Ovary (tissue), 10 donors: ENCODE measurements at places on chromosomes 6 and 20. TPM values are rescaled to one million over a fixed set of nuclear protein-coding genes. Genes with fewer than 3 reads are reported as not detected.

ITCH gene
- 50.8 TPM for total RNA-seq

DNA sequence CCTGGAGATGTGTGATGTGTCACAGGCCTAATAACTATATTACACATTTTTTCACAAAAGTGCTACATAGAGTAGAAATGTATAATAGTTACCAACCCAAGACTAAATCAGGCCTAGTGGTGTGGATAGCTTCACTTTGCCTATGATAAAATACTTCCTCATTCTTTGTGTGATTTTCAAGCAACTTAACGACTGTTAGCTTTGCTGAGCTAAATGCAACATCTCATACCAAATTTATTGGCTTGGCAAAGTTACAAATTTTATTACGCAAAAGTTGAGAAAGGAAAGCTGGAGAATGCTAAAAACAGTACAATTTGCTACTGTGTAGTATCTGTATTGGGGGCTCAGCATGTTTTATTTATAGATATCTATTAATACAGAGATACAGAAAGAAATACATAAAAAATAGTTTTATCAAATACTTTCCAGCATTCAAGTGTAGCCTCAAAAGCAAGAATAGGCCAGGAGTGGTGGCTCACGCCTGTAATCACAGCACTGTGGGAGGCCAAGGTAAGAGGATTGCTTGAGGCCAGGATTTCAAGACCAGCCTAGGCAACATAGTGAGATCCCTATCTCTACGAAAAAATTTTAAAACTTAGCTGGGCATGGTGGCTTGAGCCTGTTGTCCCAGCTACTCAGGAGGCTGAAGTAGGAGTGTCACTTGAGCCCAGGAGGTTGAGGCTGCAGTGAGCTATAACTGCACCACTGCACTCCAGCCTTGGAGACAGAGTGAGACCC is 3.6 kb upstream of the EDN1 start:
- no peak overlapping the region for H3K4me3 ChIP-seq
- H3K4me1 ChIP-seq = no peaks in the 10 kb centered on the region
- H3K36me3 ChIP-seq = no peaks in the 10 kb centered on the region

SNAP91 gene
- total RNA-seq = 1.4 TPM

DNA sequence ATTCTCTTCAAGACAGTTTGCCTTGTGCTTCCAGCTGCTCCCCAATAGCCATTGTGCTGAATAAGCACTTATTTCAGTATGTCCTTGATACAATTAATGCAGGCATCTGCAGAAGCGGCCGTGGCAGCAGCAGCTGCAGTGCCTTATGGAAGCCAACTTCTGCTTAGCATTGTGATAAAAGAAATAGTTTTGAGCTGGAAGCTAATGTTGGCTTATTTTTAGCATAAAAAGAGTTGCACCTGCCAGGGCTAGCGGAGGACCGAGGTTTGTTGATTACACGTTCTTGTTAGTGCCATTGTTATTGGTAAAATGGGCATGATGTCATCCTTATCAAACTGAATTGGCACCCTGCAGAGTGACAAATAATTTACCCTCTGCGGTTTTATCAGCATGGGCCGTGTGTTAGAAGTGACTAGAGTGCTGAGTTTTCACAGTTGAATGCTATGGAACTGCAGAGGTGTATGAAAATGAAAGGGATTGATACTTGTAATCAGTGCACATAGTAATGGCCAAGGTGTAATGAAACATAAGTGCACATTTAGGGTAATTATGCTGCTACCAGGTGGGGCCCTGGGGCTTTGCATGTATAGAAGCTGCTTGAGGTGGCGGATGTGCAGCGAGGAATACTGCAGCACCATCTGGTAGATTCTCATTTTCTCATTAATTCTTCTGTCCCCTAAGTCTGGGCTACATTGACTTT is 334.3 kb downstream of the CDKAL1 start:
- H3K27ac ChIP-seq = no peak overlapping the region
- H3K4me1 ChIP-seq = peaks cover 3% of the 10 kb centered on the region
- no peak overlapping the region for H3K4me3 ChIP-seq
- DNase-seq = peak; percentile 55

DNA sequence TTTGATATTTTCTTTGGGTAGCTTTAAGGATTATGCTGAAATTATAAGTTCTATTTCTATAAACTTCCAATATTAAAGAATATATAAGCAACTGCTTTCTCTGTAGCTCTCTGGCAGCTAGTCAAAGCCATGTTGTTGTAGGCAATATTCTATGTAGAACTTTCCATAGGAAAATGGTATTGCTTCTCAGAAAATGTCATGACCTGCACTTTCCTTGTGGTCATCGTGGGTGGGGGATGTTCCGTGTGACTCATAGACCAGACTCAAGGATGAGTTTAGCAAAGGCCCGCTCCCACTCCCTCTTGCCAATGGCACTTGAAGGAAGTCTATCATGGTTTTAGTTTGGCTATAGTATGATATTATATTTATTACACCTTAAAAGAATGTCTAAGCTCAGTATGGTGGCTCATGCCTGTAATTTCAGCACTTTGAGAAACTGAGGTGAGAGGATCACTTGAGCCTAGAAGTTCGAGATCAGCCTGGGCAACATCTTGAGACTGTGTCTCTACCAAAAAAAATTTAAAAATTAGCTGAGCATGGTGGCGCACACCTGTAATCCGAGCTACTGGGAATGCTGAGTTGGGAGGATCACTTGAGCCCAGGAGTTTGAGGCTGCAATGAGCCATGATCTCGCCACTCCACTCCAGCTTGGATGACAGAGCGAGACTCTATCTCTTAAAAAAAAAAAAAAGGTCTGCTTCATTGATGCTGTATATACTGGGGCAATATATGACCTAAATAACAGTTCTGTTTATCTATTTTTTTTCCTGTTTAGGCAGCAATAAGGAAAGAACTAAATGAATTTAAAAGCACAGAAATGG is 36.6 kb upstream of the LTV1 start:
- H3K36me3 ChIP-seq = no peaks in the 10 kb centered on the region
- H3K27me3 ChIP-seq = no peaks in the 10 kb centered on the region
- no peak for DNase-seq
- H3K4me3 ChIP-seq = no peak overlapping the region
- H3K4me1 ChIP-seq = no peaks in the 10 kb centered on the region
- H3K27ac ChIP-seq = no peak overlapping the region

DNA sequence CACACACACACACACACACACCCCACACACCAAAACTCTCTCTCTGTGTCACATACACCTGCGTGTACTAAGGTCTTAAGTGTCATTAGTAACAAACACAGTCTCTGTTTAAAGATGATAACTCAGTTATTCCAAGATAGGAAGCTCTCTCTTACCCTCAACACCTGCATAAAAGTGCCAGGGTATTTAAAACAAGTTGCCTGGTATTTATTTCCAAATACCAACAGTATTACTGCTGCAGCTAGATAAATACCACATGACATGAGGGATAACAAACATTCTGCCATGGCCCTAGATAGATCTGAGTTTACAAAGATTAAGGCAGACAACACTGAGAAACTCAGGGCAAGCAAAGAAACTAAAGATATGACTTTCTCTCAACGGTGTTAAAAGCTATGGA is 118.5 kb downstream of the SIM1 start:
- no peaks in the 10 kb centered on the region for H3K36me3 ChIP-seq
- H3K27me3 ChIP-seq = no peaks in the 10 kb centered on the region
- no peak for DNase-seq
- no peak overlapping the region for H3K27ac ChIP-seq

DNA sequence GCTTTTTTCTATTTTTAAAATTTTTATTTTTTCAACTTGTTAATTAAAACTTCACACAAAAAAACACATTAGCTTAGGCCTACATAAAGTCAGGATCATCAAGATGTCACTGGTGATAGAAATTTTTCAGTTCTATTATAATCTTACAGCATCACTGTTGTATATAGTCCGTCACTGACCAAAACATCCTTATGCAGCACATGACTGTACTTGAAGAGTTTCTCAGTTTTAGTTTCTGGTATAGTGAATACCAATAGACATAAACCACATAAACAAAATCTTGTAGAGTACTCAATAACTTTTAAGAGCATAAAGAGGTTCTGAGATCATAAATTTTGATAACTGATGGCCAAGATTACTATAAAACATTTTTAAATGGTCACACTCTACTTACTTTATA is 71.8 kb downstream of the ASCC3 start:
- H3K4me3 ChIP-seq = no peak overlapping the region
- no peaks in the 10 kb centered on the region for H3K27me3 ChIP-seq
- H3K27ac ChIP-seq = no peak overlapping the region
- H3K36me3 ChIP-seq = no peaks in the 10 kb centered on the region

GRCh38 chr20:17895641-17896171 is 72.9 kb downstream of the SNX5 start:
- peak overlapping the region; percentile 56 for H3K27ac ChIP-seq
- H3K4me3 ChIP-seq = peak overlapping the region; percentile 38
- H3K36me3 ChIP-seq = no peaks in the 10 kb centered on the region
- no peaks in the 10 kb centered on the region for H3K27me3 ChIP-seq
- peaks cover 2% of the 10 kb centered on the region for H3K4me1 ChIP-seq

DNA sequence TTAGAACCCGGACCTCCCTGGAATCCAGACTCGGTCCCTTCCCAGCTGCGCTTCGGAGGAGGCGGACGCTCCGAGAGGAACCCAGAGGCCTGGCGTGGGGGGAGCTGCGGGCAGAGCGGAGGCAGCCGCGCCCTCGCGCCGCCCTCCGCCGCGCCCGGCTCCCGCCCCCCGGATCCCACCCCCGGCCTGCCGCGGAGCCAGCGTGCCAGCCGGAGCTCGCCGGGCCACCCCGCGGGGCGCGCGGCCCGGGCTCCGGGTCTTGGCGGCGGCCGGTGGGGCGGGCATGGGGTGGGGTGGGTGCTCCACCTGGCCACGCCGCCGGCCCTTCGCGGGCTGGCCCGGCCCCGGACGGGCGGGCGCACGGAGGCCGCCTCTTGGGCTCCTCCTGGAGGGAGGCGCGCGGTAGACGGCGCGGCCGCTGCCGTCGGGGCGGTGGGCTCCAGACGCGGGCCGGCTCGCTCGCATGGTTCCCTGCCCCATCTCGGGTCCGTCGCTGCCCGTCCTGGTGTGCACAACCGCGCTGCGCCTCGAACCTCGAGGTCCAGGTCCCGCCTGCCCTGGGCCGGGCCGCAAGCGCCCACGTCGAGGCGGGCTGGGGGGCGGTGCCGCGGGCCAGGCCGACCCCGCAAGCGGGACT is 592 bp upstream of the CDYL start:
- no peaks in the 10 kb centered on the region for H3K36me3 ChIP-seq
- peaks cover 12% of the 10 kb centered on the region for H3K4me1 ChIP-seq
- no peak overlapping the region for H3K27ac ChIP-seq
- H3K27me3 ChIP-seq = no peaks in the 10 kb centered on the region
- H3K4me3 ChIP-seq = peak overlapping the region; percentile 53
- DNase-seq = peak; percentile 50

DNA sequence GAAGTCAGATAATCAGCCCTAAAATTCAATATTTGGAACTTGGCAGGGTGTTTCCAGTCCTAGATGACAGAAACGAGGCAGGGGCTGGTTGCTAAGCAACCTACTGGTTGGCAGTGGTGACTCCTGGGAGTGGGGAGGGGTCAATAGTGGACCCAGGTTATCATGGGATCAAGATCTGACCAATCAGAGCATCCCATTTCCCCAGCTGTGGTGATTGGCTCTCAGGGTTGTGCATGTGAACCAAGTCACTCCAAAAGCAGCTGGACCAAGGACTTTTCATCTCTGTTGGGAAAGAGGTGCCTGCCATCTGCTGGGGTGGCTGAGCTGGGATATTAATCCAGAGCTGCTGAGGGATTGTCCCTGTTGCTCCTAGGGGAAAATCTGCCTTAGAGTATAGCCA is 253.4 kb downstream of the PREX1 start:
- H3K4me1 ChIP-seq = no peaks in the 10 kb centered on the region
- no peak overlapping the region for H3K27ac ChIP-seq
- no peaks in the 10 kb centered on the region for H3K36me3 ChIP-seq

- no peak for DNase-seq
- no peak overlapping the region for H3K4me3 ChIP-seq
- no peak overlapping the region for H3K27ac ChIP-seq
- no peaks in the 10 kb centered on the region for H3K27me3 ChIP-seq
Measured at GRCh38 chr6:43790031-43790430, 20.0 kb downstream of the VEGFA start.

- peaks cover 9% of the 10 kb centered on the region for H3K4me1 ChIP-seq
- H3K27ac ChIP-seq = peak overlapping the region; percentile 61
- DNase-seq = no peak
- no peaks in the 10 kb centered on the region for H3K27me3 ChIP-seq
Measured at GRCh38 chr6:109015176-109015575, 79.5 kb downstream of the SESN1 start.

NOX3 gene
- not detected for total RNA-seq

MYCT1 gene
- 12.0 TPM for total RNA-seq

- no peak overlapping the region for H3K4me3 ChIP-seq
- DNase-seq = no peak
- no peak overlapping the region for H3K27ac ChIP-seq
- H3K36me3 ChIP-seq = no peaks in the 10 kb centered on the region
- H3K27me3 ChIP-seq = no peaks in the 10 kb centered on the region
- no peaks in the 10 kb centered on the region for H3K4me1 ChIP-seq
Measured at GRCh38 chr6:2127484-2127911, 117.9 kb downstream of the GMDS start.

- H3K4me1 ChIP-seq = no peaks in the 10 kb centered on the region
- no peak for DNase-seq
- no peaks in the 10 kb centered on the region for H3K36me3 ChIP-seq
- H3K27me3 ChIP-seq = no peaks in the 10 kb centered on the region
Measured at GRCh38 chr6:155256122-155256795, 7.6 kb upstream of the CLDN20 start.

DNA sequence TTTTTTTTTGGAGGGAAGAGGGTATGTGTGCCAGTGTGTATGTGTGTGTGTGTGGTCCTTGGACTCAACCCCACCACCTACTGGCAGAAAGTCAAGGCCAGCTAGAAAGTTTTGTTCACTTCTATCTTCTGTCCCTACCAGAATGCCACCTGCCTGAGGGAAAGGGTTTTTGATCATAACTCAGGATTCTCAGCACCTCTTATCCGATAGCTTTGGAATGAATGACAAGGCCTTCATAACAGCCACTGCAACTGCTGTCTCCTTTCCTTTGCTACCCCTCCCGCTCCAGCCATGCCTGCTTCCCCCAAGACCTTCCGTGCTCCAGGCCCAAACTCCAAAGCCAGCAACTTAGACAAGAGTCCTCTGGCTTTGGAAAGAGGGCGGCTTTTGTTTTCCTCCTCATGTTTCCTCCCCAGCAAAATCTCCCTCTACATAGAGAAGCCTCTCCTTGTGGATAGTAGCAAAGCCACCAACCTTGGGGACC is 18.7 kb downstream of the BTN3A1 start:
- H3K36me3 ChIP-seq = no peaks in the 10 kb centered on the region
- DNase-seq = peak; percentile 23
- H3K4me1 ChIP-seq = peaks cover 7% of the 10 kb centered on the region
- H3K4me3 ChIP-seq = peak overlapping the region; percentile 69
- no peaks in the 10 kb centered on the region for H3K27me3 ChIP-seq

ADGB gene
- total RNA-seq = not detected

DNA sequence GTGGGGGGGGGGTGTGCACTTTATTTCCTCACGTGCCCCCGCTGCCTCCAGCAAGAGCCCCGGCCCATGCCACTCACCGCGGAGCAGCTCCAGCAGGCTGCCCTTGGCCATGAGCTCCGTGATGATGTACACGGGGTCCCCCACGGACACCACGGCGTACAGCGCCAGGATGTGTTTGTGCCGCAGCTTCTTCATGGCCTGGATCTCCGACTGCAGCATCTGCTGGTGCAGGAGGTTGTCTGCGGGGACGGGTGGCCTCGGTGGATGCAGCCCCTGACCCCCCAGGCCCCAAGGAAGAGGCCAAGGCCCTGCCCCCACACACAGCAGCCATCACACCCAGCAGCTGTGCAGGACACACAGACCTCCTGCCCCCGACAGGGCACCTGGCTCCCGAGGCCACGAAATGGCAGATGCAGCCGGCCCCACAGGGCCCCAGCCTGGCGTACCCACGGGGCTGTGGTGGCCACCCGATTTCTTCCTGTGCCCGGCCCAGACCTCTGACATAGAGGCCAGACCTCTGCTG is 4.7 kb downstream of the PTK6 start:
- no peak overlapping the region for H3K27ac ChIP-seq
- H3K27me3 ChIP-seq = no peaks in the 10 kb centered on the region
- no peaks in the 10 kb centered on the region for H3K36me3 ChIP-seq

WFDC10B gene
- total RNA-seq = not detected

PSORS1C1 gene
- total RNA-seq = 2.1 TPM
